ENCODE measurements at places on chromosomes 16 and 17. TPM values are rescaled to one million over a fixed set of nuclear protein-coding genes. Genes with fewer than 3 reads are reported as not detected.
A peak's percentile ranks its signal among the peaks of the same experiment; 100 is the strongest.

GRCh38 chr16:57377080-57377841, 5.0 kb downstream of the CX3CL1 start:
- DNase-seq: no peak
- H3K36me3 ChIP-seq: no peaks in the 10 kb centered on the region
- no peak overlapping the region for H3K4me3 ChIP-seq
- no peak overlapping the region for H3K27ac ChIP-seq
- peaks cover 2% of the 10 kb centered on the region for H3K27me3 ChIP-seq

DNA sequence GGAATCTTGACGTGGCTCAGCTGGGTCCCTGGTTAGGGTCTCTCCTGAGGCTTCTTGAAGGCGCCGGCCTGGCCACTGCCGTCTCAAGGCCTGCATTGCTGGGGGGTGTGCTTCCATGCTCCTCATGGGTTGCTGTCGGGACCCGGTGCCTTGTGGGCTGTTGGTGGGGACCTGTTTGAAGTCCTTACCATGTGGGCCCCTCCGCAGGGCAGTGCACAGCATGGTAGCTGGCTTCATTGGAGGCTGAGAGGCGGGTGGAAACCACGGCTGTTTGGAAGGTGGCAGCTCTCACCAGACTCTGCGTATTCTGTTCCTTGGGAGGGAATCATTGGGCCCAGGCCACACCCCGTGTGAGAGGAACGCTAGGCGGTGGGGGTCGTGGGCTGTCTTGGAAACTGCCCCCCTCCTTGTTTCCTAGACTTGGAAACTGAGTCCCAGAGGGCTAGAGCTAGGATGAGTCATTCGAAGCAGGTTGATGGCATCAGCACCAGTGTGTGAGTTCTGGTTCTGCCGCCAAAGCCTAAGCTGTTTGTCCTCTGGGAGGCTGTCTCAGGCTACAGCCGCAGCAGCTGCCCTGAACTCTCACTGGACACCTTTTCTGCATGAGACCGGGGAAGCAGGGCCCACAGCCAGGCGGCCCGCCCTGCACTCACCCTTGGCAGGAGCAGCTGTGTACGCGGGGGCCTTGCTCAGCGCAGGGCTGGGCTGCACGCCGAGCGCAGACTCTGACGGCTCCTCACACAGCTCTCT, 35.2 kb downstream of the ZNF750 start:
- H3K36me3 ChIP-seq: peaks cover 20% of the 10 kb centered on the region
- H3K27ac ChIP-seq: no peak overlapping the region
- DNase-seq: no peak
- H3K4me3 ChIP-seq: no peak overlapping the region
- peaks cover 6% of the 10 kb centered on the region for H3K4me1 ChIP-seq

- H3K4me1 ChIP-seq: no peaks in the 10 kb centered on the region
- H3K27ac ChIP-seq: no peak overlapping the region
- H3K27me3 ChIP-seq: peaks cover 11% of the 10 kb centered on the region
- DNase-seq: no peak
Observed at GRCh38 chr17:65977041-65977440, 214.9 kb downstream of the CEP112 start.

DNA sequence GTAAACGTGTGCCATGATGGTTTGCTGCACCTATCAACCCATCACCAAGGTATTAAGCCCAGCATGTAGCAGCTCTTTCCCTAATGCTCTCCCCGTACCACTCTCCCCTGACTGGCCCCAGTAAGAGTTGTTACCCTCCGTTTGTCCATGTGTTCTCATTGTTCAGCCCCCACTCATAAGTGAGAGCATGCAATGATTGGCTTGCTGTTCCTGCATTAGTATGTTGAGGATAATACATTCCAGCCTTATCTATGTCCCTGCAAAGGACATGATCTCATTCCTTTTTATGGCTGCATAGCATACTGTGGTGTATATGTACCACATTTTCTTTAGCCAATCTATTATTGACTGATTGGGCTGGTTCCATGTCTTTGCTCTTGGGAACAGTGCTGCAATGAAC, 1294.9 kb upstream of the CDH8 start:
- no peak for DNase-seq
- H3K27me3 ChIP-seq: no peaks in the 10 kb centered on the region
- H3K4me3 ChIP-seq: no peak overlapping the region
- no peaks in the 10 kb centered on the region for H3K4me1 ChIP-seq

DNA sequence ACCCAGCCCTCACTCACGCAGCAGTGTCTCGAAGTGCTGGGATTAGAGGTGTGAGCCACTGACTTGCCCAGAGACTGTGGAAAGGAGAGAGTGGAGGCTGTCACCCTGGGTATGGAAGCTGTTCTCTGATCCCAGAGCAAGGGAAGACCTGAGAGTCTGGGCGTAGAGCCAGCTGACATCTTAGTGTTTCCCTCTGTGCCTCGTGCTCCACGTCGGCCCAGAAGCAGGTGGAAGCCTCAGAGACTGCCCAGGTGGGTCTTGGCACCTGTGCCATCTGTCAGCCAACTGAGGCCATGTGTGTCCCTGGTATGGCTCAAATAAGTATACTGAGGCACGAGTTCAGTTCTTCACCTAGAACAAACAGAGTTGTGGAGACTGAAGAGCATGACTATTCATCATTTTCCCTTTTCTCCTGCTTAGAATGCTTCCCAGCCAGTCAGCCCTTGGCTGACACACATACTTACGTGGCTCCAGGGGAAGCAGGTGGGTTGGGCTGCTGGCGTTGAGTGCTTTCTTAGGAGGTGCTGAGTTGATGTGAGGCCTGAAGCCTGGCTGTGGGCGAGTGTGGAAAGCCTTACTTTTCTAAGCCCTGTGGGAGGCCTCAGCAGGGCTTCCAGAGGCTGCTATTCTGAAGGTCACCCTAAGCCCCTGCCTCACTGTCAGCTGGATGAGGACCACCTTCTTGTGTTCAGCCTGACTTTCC, 8.1 kb downstream of the CTRL start:
- peaks cover 6% of the 10 kb centered on the region for H3K4me1 ChIP-seq
- no peak for DNase-seq
- peaks cover 1% of the 10 kb centered on the region for H3K36me3 ChIP-seq

- H3K27me3 ChIP-seq: no peaks in the 10 kb centered on the region
- peak overlapping the region; percentile 93 for H3K4me3 ChIP-seq
- H3K27ac ChIP-seq: peak overlapping the region; percentile 91
- peaks cover 30% of the 10 kb centered on the region for H3K4me1 ChIP-seq
Observed at GRCh38 chr17:81239714-81240555, 817 bp downstream of the NDUFAF8 start.

The LIMD2 gene
- total RNA-seq: 452 TPM

The SCGB1C2 gene
- not detected for total RNA-seq

Data from activated naive CD8-positive, alpha-beta T cell treated with anti-CD3 and anti-CD28 coated beads, Interleukin-2, amount 10 ng/mL, durations not matched to agents 7 days and 5 days (primary cell).